Activated effector memory CD4-positive, alpha-beta T cell treated with Interleukin-2 at 50 U/mL for 16 hours (primary cell): ENCODE measurements at places on chromosomes 6 and 20.

DNA sequence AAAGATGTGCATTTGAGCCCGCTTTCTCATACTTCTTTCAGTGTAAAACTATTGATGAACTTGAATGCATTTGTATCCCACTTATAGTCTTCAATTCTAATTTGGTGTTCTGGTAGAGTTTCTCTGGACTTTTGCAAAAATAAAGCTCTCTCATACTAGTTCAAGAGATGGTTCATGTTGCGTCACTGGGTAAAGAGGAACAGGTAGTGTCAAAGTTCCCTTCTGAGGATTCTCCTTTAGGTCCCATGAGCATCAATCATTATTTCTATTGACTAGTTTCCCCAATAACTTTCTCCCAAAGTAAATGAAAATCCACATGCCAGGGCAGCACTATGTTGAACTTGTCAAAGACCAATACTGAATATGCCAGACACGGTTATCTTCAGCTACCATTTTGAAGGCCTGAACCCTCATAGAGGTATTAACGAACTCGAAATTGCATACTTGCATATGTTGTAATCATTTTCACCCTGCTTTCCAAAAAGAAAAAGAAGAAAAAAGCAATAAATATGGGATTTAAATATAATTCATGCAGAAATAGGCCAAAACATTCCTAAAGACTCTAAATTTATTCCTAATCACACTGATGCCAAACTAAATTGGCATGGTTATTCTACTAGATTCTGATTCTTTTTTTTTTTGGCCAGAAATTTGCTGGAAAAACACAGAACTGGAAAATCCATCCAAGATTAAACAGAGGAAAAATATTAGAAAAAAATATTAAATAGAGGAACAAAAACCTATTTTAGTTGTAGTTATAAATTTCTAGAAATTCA, 84.5 kb downstream of the SGK1 start:
- no peak for DNase-seq

GRCh38 chr6:132633362-132633761, 9.3 kb upstream of the TAAR2 start:
- DNase-seq, result no peak

DNA sequence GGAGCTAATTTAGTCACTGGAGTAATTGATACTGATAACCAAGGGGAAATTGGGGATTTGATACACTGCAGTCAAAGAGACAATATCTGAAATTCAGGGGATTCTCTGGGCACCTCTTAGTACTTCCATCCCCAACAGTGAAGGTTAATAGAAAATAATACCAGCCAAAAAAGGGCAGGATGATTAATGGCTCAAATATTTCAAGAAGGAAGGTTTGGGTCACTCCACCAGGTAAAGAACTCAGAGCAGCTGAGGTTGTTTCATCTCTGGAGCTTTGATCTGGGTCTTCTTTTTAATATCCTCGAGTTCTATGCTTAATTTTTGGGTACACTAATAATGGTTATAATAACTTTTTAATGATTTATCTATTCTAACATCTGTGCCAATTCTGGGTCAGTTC, 70.8 kb downstream of the CDKAL1 start:
- DNase-seq, result no peak

DNA sequence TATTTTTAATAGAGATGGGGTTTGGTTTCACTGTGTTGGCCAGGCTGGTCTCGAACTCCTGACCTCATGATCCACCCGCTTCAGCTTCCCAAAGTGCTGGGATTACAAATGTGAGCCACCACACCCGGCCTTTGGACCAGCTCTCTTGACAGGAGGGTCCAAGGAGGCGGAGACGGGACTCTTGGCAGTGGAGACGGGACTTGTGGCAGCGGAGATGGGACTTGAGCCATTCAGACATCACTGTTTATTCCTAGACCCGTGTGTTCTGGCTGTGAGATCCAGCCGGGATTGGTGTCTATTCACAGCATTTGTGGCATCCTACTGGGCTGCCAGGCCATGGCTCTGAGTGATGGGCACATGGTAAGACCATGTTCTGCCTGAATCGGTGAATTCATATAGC, 25.6 kb downstream of the PRPF6 start:
- no peak for DNase-seq

GRCh38 chr6:140977403-140977802, 1155.3 kb upstream of the GJE1 start:
- DNase-seq, result no peak

DNA sequence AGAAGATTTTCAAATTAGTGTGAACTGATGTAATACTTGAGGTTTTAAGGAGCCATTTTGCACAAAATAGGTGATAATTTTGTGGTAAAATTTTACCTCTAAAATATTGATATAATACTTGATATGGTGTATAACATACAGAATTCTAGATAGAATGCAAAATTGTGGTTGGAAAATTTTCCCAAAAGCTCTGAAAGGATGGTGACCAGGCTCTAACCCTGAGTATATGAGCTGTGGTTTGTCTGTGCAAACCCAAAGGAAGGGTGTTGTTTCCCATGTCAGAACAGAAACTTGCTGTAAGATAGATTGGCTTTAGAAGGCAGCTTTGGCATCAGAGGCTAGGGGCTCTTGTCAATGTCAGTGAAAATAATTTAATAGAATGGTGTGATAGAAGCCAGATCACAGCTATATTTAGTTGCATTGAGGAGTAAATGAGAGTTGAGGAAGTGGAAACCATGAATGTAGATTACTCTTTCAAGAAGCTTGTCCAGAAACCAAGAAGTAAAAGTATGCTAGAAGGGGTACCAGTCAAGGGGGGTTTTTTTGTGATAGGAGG, 257.7 kb downstream of the FARS2 start:
- DNase-seq, result no peak

GRCh38 chr20:37856932-37857660, 45.8 kb upstream of the VSTM2L start:
- no peak for DNase-seq

DNA sequence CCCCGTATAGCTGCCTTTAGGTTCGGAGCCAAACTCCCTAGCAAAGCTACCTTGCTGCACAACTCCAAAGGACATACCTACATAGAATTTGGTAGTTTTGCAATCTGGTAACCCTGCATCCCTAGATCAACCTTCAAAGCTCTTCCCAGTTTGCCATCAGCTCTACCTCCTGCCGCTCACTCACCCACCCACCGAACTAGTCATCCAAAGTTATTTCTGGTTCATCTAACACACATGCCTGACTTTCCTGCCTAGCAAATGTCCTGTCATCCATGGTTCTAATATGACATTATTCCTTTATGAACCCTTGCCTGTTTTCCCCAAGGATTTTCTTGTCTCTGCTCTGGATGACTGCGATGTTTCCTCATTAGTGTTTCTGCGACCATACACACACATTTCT, 21.6 kb downstream of the SPAG4 start:
- DNase-seq, result no peak

DNA sequence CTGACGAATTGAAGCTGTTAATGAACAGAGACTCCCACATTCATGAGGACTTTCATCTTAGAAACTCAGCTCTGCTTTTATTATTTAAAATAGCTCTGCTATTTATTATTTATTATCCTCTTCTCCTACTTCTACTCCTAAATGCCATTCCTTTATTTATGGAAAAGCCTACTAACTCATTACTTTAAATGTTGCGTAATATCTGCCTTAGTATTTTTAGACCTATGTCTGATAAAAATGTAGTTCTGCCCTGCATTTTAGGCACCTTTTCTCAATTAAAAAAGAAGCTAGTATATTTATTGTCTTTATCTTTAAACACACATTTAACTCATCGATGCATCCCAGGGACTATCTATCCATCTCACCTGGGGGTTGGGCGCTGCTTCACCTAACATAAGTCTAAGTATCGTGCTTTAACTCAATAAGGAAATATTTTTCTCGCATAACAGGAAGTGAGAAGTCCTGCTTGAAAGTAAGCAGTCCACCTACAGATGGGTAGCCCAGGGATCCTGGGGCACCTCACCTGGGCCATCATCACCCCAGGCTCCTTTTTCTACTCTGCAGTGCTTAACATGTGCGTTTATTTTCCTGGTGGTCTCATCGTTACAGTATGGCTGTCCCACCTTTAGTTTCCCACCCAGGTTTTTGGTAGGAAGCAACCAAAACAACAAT, 31.3 kb upstream of the FAM184A start:
- DNase-seq, result no peak

DNA sequence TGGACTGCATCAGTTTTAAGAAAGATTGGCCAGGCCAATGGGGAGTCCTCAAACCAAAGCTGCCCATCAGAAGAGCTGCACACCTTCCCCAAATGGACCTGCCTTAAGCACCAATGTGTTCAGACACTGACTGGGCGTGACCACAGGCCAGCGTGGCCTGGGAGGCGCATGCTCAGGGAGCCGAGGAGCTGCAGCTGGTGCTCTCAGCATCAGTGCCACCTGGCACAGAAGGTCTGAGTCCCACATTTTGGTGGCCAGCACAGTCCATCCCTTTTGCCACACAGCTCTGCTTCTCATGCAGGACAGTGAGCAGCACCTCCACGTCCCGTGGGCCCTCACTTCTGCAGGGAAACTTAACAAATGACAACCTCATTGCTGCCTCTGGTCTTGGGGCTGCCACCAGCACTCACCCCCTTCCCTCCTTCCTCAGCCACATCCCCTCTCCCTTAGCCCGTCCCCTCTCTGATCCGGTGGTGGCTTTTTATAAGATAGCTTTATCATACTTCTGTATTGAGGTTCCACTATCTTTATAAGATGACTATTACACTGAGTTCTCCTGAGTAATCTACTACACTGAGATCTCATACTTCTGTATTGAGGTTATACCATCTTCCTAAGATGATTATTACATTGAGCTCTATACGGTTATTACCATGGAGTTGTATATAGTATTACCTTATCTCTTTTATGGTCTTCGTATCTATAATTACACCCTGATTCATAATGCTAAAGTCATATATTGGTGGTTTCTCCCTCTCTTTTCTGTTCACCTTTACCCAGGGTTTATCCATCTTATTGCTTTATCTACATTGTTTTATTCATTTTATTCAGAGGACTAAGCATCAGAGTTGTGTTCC, 109.1 kb downstream of the TOX2 start:
- DNase-seq, result no peak

- DNase-seq, result peak; percentile 2
These were observed 65.4 kb upstream of the RIN2 start for GRCh38 chr20:19692685-19693119.

- DNase-seq, result no peak
These were observed 56.8 kb downstream of the B3GAT2 start for GRCh38 chr6:70900047-70900446.

DNA sequence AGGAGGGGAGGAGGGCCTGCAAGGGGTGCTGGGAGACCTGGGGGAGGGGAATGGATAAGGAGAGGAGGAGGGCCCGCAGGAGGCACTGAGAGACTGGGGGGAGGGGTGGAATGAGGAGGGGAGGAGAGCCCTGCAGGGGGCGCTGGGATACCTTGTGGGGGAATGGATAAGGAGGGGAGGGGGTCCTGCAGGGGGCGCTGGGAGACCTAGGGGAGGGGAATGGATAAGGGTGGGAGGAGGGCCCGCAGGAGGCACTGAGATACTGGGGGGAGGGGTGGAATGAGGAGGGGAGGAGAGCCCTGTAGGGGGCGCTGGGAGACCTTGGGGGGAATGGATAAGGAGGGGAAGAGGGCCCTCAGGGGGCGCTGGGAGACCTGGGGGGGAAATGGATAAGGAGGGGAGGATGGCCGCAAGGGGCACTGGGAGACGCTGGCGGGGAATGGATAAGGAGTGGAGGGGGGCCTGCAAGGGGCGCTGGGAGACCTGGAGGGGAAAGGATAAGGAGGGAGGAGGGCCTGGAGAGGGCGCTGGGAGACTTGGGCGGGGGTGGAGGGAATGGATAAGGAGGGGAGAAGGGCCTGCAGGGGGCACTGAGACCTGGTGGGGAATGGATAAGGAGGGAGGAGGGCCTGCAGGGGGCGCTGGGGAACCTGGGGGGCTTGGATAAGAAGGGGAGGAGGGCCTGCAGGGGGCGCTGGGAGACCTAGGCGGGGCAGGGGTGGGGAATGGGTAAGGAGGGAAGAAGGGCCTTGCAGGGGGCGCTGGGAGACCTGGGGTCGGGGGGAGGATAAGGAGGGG, 1.3 kb upstream of the CTCFL start:
- no peak for DNase-seq

- no peak for DNase-seq
These were observed 16.3 kb downstream of the SIRPA start for GRCh38 chr20:1911536-1911935.

GRCh38 chr6:158383057-158383456, 70.8 kb downstream of the TULP4 start:
- no peak for DNase-seq

GRCh38 chr6:8750627-8751026, 315.3 kb upstream of the SLC35B3 start:
- no peak for DNase-seq

DNA sequence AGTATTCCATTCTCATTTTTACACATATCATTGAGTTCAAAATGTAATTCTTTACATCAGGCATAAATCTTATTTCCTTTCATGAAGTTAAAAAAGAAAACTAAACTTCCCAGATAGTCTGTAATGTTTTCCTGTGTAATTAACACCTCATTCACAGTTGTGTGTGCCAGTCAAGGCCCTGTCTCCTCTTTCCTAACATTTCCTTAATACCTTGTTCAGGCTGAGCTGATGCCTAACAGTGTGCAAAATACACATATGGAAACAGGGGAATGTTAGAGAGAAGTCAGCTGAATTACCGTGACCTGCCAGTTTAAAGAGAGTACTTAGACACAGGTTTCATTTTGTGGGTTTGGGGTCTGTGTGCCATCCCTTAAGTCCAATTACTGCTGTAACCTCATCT, 208.7 kb downstream of the COL9A1 start:
- DNase-seq, result no peak

DNA sequence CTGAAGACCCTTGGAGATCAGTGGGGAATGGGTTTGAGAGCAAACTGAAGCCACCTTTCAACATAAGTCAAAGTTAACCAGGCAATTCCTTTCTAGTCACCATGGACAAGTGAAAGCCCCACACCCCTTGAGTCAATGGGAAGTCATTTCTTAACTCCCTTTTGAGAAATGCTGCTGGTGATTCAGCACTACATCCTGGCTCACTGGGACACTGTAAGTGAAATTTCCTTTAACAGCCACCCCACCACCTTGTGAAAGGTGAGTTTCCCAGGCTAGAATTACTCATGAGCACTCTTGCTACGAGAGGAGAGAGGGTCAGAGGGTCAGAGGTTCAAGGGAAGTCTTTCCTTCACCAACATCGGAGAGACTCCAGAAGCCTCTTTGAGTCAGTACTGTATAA, 93.3 kb upstream of the MARCKS start:
- DNase-seq, result no peak
